ENCODE measurements at places on chromosomes 6 and 20.

GRCh38 chr6:156955494-156956183 lies 178.5 kb downstream of the ARID1B start:
- no peak for DNase-seq

DNA sequence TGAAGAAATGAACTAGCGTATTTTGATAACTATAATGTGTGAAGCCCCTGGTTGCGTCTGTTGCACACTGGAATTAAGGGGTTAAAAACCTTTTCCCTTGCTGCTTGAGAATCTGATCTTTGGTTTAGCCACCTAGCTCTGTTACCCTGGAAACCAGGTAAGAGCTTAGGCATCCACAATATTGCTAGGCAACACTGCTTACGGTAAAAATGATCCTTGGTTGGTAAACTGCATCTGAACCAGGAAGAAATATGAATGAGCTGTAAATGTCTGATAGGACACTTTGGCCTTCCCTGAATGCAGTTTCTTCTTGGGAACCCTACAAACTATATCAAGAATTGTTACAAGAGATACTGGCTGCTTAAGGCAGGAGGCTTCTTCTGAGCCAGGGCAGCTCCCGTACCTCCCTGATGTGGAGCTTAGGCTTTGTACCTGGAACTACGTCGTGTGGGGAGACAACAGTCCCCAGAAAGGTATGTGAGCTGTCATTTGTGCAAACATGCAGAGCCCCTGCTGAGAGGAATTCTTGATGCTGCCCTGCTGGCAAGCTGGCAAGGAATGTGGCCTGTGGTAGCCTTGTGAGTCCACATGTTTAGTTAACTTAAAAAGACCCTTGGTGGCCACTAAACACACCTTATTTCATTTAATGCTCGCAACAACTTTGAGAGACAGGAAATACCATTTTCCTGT lies 18.4 kb downstream of the UBE3D start:
- no peak for DNase-seq

- no peak for DNase-seq
These were observed 39.0 kb downstream of the SLC23A2 start for GRCh38 chr20:4962241-4962855.

- no peak for DNase-seq
These were observed 139.5 kb upstream of the MYLIP start for GRCh38 chr6:15989397-15989796.

DNA sequence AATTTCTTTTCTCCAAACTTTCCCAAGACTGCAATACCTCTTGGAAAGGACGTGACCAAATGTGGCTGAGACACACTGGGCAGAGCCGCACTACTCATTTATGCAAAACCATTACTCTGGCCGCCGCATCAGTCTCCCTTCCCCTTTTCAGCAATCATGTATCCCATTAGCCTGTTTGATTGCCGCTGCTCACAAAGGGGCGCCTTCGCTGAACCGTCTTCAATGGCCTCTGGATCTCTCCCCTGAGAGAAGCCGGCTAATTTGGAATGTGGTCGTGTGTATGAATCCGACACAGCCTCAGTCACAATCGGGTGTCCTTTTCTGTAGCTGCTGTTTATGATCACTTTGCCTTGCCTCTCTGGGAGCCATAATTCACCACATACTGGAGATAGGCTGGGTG lies 361.1 kb downstream of the ZFAND3 start:
- DNase-seq = no peak

GRCh38 chr20:21529863-21530262 lies 16.0 kb upstream of the NKX2-2 start:
- no peak for DNase-seq

- DNase-seq = no peak
These were observed 37.2 kb upstream of the TAF8 start for GRCh38 chr6:42013134-42013516.

DNA sequence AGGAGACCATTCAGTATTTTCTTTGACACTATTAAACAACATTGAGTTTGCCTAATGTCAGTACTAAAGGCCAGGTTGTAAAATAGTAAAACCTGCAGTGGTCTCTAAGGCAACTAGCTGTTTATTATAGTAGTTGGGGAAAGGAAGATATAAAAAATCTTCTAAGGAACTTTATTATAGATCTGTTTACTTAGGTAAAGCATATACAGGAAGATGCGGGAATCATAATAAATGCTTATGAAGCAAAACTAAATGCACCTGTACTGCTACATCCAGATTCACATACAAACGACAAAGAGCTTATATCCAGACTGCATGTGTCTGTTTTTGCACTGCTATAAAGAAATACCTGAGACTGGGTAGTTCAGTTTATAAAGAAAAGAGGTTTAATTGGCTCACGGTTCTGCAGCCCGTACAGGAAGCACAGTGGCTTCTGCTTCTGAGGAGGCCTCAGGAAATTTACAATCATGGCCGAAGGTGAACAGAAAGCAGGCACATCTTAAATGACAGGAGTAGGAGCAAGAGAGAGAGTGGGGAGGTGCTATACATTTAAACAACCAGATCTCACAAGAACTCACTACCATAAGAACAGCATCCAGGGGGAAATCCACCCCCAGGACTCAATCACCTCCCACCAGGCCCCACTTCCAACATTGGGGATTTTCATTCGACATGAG lies 8.7 kb upstream of the TRIM39 start:
- DNase-seq = no peak

- DNase-seq = peak; percentile 84
These were observed 174.1 kb downstream of the BMP7 start for GRCh38 chr20:57092112-57092899.

DNA sequence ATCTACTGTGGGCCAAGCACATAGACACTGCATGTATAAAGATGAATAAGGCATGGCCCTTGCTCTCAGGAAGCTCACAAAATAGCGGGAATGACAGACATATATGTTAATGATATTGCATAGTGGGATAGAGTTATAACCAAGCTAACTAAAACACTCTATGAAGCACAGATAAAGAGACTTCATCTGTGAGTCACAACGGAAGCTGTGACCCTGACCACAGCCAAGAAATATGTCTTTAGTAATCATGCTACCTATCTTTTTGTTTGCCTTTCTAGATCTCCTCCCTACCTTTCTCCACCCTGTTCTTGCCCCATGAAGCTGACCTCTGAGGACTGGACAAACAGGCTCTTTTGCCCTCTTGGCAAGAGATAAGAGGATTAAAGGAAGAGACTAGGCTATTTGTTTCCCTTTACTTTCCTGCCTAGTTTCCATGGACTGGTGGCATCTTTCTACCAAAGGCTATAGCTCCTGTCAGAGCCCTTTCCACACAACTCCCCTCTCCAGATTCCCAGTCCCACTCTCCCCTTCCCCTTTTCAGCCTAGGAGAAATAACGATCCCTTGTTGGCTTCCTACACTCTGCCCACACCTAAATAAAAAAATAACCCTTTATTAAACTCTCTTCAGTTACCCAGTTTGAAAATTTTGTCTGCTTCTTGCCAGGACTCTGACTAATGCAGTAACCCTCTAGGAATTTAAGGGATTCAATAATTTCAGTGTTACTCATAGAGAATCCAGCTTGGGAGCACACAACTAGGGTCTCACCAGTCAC lies 504.9 kb upstream of the MARCKS start:
- no peak for DNase-seq

GRCh38 chr20:61447952-61448351 lies 195.9 kb downstream of the CDH4 start:
- no peak for DNase-seq

DNA sequence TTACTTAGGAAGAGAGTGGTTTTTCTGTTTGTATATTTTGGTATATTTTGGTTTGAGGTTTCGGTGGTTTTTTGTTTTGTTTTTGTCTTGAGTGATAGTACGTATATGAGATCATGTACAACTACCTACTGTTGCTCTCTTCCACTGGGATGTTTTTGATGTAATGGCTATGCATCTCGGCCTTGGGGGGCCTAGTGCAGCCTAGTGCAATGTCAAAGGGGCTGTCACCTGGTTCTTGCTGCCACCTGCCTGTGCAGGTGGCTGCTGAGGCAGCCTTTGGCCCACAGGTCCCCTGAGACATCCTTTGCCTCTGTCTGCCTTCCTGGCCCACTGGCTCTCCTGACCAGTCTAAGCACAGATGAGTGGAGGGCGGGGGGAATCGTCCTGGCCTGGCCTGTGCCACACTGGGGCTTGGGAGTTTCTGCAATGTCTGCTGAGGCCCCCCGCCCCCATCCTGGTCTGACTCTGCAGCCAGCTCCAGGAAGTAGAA lies 546.6 kb downstream of the CD83 start:
- DNase-seq = no peak

DNA sequence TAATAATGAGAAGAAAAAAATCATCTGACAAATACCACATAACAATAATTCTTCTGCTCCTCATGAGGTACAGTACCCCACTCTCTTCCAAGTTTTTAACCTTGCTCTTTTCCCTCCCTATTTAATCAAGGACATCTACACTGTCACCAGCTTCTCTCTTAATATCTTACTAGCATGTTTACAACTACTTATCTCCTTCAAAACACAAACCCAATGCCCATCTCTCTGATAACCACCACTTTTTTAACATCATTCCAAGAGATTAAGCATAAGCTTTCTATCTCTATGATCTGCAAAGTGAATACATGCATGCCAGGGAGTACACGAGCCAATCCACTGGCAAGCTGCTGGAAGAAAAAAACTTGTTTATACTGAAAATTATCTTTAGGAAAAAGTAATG lies 10.3 kb downstream of the CEP85L start:
- no peak for DNase-seq

DNA sequence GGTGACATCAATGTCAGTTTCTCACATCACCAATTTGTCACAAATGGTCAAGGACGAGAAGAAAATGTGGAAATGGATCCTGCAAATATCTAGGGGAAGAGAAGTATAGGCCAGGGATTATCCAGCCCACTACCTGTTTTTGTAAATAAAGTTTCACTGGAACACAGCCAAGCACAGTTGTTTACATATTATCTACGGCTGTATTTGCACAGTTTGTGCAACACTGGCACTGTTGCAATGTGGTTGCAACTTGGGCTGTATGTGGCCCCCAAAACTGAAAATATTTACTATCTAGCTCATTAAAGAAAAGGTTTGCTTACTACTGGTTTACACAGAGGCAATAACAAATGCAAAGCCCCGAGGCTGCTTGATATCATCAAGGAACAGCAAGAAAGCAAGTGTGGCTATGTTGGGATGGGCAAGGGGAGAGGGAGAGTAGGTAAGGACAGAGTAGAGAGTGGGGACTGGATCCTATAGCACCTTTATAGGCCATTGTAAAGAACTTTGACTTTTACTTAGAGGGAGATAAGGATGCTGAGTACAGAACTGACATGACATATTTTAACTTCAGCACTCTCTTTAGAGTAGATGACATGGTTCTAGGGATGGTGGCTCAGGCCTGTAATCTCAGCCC lies 11.8 kb upstream of the STXBP5 start:
- DNase-seq = no peak

DNA sequence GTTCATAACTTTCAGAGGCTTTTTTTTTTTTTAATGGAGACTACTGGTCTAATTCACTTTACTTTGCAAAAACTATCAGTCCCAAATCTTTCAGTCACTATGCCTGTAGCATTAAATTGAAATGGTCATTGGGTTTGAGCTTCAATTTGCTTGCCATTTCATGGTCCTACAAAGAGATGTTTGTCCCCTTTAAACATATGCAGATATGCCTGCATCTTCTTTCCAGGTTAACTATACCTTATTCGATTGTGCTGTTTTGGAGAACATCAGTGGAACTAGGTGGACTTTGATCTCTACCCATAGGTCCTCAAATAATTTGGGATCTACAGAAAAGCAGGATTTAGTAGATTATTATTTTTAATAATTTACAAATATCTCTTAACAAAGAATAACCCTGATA lies 4.6 kb downstream of the POU3F2 start:
- DNase-seq = peak; percentile 51

- no peak for DNase-seq
These were observed 6.0 kb downstream of the NELFCD start for GRCh38 chr20:58986968-58987517.

DNA sequence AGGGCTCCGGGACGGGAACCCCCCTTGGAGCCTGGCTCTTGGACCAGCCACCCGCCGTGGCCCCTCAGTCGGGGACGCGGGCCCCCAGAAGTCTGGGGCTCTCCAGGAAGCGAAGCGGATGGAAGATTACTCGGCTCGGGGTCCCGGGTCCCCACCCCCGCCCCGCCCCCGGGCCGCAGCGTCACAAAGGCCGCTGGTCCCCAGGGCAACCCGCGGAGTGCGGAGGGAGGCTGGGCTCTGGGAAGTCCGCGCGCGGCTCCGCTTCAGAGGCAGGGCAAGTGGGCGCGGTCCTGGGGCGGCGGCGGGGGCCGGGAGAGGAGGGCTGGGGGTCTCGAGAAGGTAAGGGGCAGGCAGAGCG lies at the start of gene FNDC11:
Gene FNDC11, plus strand, starts transcription at position 227 of the 358 bp plus-strand sequence. CDS start 1,505 bp downstream, outside the sequence.
- peak; percentile 61 for DNase-seq

DNA sequence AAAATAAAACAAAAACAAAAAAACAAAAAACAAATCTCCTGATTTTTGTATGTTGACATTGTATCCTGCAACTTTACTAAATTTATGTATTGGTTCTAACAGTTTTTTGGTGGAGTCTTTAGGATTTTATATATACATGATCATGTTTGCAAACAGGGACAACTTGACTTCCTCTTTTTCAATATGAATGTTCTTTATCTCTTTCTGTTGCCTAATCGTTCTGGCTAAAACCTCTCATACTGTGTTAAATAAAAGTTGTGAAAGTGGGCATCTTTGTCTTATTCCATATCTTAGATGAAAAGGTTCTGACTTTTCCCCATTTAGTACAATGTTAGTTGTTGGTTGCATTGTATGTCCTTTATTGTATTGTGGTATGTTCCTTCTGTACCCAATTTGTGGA lies 261.7 kb upstream of the NOX3 start:
- no peak for DNase-seq

DNA sequence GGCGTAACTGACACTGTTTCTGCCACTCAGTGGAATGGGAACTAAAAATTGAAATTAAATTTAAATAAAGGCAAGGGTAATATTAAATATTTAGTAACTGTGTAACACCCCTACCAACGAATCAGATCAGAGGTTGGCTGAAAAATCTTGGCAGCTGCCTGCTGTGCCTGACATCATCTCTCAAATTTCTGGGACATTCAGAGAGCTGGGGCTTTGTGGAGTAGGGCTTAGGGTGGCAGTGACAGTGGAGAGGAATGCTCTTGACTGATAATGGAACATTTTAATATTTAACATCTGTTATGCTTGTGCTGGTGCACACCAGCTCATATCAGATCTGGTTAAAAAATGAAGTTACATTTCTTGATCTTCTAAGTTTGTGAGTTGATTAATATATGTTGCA lies 62.2 kb downstream of the RFPL4B start:
- DNase-seq = no peak

GRCh38 chr20:64247307-64247618 lies 8.3 kb upstream of the PCMTD2 start:
- no peak for DNase-seq

GRCh38 chr6:159151266-159151855 lies 17.8 kb upstream of the FNDC1 start:
- DNase-seq = peak; percentile 72
